Esophagus squamous epithelium (tissue), 5 donors: ENCODE measurements at places on chromosomes 11 and 22. TPM values are rescaled to one million over a fixed set of nuclear protein-coding genes. Genes with fewer than 3 reads are reported as not detected.

The SMC1B gene
- total RNA-seq, result not detected

The TIMP3 gene
- total RNA-seq, result 306 TPM

The CCDC73 gene
- 0.18 TPM for total RNA-seq

DNA sequence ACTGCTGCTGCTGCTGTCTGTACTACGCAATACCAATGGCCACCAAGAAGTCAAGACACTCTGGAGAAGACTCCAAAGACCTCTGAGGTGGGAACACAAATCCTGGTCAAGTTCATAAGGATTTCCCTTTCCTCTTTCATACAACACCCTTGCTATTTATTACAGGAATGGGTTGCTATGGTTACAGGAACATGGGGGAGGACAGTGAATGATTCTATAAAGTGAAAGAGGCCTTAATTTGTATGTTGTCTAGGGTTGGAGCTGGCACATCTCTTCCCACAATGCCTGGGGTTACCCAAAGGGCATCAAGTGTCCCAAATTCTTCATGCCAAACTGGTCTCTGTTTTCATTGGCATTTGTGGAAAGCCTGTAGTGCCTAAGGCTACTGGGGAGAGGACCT, 11.4 kb upstream of the SEC14L3 start:
- DNase-seq, result no peak

GRCh38 chr22:41910050-41911000, 4.5 kb downstream of the SHISA8 start:
- DNase-seq, result no peak

- DNase-seq, result no peak
Measured at GRCh38 chr11:97430877-97431276, 1041.1 kb downstream of the JRKL start.

GRCh38 chr11:47177229-47177845, 658 bp upstream of the ARFGAP2 start:
- DNase-seq, result no peak

DNA sequence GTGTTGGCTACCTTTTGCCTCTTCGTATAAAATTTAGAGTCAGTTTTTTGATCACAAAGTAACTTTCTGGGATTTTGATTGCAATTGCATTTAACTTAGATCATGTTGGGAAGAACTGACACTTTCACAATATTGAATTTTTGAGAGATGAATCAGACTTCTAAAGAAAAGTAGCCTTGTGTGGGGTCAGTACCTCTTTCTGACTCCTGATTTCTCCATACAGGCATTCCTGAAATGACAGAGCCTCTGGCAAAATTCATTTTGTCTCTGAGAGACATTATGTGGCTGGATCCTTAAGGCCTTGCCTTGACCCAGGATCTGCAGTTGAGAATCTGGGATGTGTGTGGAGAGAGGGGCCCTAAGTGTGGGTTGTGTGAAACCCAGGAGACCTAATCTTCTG, 37.8 kb downstream of the PPFIBP2 start:
- no peak for DNase-seq

The OR51M1 gene
- total RNA-seq, result not detected

The JAML gene
- total RNA-seq, result 4.3 TPM

- DNase-seq, result no peak
Measured at GRCh38 chr11:44927174-44927661, 23.5 kb downstream of the TP53I11 start.

The CARD16 gene
- 4.0 TPM for total RNA-seq

The MYBPC3 gene
- 0.08 TPM for total RNA-seq

The CNTN5 gene
- not detected for total RNA-seq

DNA sequence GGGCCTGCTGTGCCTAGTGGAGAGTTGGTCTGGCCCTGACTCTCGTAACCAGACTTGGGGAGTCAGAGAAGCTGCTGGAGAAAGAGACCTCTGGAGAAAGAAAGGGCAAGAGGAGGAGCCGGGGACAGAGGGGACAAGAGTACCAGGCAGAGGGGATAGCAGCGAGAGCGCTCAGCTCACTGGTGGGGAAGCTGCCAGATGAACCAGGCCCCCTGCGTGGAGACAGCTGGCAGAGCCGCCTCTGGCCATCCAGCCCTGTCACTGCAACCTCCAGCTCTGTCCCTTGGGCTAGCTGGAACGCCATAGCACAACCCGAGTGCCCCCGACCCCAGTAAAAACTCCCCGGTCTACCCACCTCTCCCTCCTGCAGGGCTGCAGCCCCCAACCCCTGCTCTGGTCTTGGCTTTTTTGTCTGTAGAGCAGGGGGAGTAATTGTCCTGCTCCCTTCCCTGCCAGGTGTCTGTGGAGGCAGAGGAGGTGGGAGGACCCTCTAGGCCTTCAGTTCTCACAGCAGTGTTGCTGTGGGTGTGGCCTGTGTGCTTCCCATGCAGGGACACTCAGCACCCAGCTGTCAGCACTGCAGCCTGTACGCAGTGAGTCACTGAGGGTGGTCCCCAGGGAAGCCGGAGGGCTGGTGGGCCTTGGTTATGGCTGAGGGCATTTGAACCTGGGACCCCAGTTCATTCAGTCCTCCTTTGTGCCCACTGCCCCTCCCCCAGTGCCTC, 4.8 kb upstream of the SUN2 start:
- no peak for DNase-seq

GRCh38 chr22:47837703-47838102, 1075.3 kb downstream of the TBC1D22A start:
- no peak for DNase-seq

DNA sequence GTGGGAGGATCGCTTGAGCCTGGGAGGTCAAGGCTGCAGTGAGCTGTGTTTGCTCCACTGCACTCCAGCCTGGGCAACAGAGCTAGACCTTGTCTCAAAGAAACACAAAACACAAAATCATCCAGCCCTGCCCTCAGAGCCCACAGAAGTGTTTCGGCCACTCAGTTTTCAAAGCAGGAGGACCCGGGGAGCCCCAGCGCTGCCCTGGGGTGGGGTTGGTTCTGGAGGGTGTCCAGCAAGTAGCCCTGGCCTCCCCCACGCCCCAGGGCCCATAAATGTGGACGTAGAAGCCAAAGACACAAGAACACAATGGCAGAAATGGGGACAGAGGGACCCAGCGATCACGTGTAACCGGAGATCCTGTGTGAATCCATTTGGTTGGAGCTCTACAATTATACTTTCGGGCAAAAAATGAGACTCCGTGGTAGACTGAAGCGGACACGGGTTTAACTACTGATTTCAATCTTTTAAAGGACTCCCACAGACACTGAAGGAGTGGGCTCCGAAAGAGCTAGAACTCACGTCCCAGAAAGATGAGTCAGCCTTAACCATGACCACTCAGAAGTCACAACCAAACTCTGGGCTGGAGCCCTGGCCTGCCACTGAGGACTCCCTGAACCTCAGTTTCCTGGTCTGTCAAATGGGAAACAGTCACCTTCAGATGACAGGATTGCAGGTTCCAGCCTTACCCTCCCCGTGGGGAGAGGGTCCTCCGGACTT, 9.0 kb upstream of the CYTH4 start:
- DNase-seq, result no peak
